ENCODE measurements at places on chromosomes 11 and 22.

GRCh38 chr11:96506953-96507354 lies 117.1 kb downstream of the JRKL start:
- no peak for DNase-seq

GRCh38 chr11:74473382-74474173 lies 6.2 kb upstream of the KCNE3 start:
- DNase-seq = no peak

- no peak for DNase-seq
Measured at GRCh38 chr11:88292171-88292843, 45.2 kb downstream of the CTSC start.

DNA sequence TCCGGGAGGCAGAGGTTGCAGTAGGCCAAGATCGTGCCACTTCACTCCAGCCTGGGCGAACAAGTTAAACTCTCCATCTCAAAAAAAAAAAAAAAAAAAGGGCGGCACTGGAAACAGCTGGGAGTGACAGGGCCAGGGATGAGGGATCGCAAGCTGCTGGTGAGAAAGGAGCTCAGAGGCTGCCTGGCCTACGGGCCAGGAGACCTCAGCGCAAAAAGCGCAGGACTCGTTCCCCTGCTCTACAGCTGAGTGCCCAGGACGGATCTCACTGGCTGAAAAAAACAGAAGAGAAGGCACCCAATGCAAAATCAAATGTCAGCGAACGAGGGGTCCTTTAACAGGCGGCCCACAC lies 650 bp upstream of the NUP50 start:
- peak; percentile 57 for DNase-seq

DNA sequence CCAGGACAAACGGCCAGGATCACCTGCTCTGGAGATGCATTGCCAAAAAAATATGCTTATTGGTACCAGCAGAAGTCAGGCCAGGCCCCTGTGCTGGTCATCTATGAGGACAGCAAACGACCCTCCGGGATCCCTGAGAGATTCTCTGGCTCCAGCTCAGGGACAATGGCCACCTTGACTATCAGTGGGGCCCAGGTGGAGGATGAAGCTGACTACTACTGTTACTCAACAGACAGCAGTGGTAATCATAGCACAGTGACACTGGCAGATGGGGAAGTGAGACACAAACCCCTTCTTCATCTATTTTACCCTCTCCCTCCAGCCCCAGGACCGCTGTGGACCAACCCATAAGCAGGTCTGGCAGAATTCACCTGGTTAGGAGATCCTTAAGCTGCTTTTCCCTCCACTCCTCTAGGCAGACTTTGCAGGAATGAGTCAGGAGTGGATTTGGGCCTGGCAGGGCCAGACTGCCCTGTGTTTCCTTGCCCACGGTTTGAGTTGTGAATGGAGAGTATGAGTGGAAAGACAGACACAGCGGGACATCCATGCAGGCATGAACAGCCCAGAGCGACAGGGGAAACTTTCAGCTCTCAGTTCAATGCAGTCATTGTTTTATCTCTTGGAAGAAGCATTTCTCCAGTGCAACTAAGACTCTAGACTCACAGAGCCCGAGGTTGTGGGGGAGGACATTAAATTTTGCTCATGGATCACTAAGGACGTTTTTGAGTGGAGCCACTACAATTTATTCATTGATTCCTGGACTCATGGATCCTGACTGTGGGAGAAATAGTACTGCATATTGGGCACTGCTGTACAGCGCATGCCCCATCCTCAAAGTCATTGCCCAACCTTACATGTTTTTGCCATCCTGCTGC lies 75.3 kb upstream of the IGLL5 start:
- DNase-seq = no peak

DNA sequence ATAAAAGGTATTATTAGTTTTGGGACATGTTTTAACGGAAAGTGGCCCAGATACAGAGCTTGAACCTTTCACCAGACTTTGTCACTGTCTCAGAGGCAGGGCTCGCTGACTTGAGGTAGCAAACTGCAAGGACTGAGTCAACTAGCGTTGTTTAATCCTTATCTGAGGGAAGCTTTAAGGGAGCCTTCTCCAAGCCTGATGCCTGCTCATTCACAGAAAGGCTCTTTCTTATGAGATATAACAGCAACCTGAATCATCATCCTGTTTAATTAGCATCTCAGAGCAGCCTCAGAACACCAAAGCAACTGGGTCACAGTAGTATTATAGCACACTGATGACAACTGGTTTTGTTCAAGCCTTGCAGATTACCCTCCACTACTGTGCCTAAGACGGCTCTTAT lies 54.2 kb upstream of the CYP2D6 start:
- no peak for DNase-seq

GRCh38 chr22:40498420-40499208 lies 128.2 kb downstream of the SGSM3 start:
- DNase-seq = peak; percentile 97

DNA sequence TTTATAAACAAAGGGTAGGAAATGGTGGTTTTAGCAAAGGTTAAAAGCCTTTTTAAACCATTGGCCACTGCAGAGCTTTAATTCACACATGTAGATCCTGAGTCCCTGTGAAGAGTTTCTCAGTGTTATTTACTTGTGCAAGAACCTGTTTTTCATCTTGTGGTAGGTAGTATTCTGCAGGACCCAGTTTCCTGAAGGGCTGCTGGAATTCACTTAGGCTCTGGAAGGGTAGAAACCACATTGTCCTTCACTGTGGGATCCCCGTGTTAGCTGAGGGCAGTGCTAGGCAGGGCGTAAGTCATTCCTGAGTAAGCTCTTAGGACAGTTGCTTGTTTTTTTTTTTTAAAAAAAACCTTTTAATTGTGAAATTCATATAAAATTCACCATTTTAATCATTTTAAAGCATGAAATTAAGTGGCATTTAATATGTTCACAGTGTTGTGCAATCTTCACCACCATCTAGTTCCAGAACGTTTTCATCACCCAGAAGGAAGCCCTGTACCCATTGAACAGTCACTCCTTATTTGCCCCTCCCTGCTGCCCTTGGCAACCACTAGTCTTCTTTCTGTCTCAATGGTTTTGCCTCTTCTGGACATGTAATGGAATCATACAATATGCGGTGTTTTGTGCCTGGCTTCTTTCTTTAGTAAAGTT lies 77.7 kb downstream of the C22orf31 start:
- peak; percentile 56 for DNase-seq

DNA sequence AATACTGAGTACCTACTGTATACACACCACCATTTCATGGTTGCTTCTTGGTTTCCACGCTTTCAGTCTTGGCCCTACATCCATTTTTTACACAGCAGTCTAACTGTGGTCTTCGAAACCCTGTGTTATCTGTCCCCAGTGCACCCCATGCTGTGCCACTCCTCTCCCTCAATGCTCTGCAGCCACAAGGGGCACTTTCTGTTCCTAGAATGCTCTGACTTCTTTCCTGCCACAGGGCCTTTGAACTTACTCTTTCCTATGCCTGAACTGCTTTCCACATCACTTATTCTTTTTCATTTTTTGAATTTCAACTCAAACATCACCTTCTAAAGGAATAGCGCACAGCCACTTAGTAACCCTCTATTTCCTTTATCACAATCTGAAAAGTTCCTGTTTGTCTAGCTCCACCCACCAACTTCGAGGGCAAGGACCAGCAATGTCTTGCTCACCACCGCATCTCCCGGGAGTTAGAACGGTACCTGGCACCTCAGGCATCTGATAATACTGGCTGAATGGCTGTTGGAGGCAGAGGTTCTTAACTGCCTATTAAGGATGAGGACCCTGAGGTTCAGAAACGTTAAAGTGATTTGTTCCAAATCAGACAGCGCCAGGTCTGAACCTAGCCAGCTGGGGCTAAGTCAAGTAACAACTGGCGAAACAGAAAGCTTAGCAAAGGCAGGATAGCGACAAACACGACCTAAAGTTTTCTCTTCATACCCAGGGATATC lies 568 bp downstream of the ALG8 start:
- DNase-seq = peak; percentile 35

DNA sequence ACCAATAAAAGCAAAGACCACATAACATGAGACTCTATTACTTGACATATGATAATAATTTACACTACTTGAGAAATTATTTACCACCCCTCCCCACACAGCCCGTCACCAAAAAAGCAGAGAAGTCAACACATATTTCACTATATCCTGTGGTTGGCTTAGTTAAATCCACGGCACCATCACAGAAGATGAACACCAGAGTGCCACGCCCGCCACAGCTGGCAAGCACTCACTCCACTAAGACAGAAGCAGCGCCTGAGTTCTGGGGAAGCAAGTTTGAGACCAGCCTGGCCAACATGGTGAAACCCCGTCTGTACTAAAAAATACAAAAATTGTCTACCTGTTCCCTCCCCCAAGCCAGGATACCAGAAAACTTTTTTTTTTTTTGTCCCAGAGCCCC lies 53.1 kb downstream of the PACSIN2 start:
- DNase-seq = no peak

GRCh38 chr22:37511395-37512104 lies 7.7 kb downstream of the CARD10 start:
- no peak for DNase-seq

GRCh38 chr22:36807627-36808026 lies 9.2 kb downstream of the PVALB start:
- no peak for DNase-seq

DNA sequence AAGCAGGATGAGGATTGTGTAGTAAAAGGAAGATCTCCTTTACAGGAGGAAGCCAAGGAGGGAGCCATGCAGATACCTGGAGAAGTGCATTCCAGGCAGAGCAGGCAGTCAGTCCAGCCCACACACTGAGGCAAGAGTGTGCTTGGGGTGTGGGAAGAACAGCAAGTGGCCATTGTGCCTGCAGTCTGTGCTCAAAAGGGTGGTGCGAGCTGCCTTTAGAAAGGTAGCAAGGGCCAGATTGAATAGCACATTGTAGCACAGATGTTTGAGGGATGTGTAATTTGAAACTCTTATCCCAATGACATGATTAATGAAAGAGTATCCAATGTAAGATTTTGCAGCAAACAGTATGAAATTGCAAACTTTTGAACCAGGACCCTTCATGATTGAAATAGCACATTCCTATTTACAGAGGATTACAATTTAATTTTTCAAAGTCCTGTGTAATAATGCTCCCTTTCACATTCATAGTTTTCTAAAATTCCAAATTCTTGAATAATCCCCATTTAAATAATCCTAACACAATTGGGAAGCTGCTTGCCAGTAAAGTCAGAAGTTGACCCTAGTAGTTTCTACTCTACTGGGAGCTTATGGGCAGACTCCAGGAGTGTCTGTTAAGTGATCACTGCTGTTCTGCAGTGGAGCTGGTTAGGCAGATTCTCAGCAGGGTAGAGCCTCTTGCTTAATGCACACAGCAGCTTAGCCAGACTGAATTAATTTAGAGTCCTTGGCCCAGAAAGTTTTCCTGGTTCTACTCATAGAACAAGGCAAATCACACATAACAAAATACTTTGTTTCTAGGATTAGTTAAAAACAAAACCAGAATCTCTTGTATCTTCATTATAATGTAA lies 78.1 kb downstream of the CYB5R2 start:
- DNase-seq = no peak

GRCh38 chr11:66192181-66192863 lies 76.1 kb upstream of the RAB1B start:
- DNase-seq = peak; percentile 43

GRCh38 chr11:118437208-118438125 lies 1.2 kb downstream of the KMT2A start:
- DNase-seq = peak; percentile 38

DNA sequence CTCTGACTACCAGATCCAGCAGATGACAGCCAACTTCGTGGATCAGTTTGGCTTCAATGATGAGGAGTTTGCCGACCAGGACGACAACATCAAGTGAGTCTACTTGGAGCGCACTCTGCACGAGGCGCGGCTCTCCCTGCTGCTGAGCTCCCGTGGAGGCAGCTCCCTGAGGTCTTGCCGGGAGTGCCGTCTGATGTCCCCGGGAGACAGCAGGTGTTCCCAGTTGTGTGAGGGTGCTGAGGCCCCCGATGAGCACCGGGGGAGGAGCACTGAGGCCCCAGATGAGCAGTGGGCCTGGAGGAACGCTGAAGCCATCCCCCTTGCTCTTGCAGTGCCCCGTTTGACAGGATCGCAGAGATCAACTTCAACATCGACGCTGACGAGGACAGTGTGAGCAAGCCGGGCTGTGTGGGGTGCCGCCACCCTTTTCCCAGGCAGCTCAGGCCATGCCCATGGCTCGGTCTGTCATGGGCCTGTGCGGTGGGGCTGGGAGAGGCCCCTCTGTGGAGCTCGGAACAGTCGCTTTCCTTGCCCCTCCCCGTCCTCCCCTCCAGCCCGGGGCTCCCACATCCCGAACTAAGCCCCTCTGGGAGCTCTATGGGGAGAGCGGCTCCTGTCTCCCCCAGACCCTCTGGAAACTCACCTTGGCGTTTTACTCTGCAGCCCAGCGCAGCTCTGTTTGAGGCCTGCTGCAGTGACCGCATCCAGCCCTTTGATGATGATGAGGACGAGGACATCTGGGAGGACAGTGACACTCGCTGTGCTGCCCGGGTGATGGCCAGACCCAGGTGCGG lies 37.1 kb downstream of the SBF1 start:
- no peak for DNase-seq

DNA sequence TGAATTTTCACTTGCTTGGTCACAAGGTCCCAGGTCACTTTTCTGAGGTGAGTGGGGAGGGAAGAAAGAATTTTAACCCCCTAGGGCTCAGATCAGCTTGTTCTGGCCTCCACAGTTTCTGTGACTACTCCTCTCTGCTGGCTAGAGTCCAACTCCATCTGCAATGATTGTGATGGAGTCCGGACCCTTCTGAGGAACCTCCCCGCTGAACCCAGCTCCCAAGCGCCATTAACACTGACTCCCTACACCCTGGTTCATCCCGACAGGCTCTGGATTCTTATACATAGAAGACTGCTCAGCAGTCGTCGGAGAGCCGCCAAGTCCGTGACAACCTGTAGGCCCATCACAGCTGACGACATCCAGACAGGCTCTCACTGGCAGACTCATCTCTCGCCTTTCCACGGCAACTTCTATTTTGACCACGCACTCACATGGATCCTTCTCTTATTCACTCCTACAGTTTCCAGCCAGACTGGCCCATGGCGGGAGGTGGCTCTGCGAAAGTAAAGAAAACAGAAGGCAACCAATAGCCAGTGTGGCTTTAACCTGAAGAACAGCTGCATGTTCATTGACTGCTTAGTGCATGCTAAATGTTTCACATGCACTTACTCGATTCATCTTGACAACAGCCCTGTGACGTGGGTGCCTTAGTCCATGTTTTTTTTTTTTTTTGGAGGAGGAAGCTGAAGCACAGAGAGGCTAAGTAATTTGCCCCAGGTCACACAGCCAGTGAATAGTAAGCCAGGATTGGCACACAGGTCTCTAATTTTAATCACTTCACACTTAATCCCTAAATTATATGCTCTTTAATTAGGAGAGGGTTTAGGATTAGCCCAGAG lies 68.0 kb upstream of the PRDM11 start:
- no peak for DNase-seq

DNA sequence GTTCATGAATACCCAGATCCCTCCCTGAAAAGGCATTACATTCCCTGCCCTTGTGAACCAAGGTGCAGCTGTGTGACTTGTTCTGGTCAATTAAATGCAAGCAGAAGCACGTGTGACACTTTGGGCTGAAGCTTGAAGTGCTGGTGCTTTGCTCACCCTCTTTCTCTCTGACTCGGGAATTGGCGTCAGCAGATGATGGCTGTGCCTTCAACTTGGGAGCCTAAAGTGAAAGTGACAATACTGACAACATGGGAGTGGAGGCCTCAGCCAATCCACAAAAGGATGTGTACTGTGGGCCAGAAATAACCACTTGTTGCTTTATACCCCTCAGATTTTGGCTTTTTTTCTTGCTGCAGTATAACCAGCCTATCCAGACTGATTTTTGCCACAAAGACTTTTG lies 148.3 kb upstream of the THY1 start:
- no peak for DNase-seq
